CD4-positive, alpha-beta T cell treated with Interleukin-21 for 1 hour (primary cell): ENCODE measurements at places on chromosomes 4 and X.

GRCh38 chrX:140502491-140503237 is 2.2 kb downstream of the SOX3 start:
- no peak for DNase-seq

GRCh38 chr4:68378226-68378625 is 28.3 kb upstream of the YTHDC1 start:
- DNase-seq: no peak

GRCh38 chrX:46039526-46039925 is 505.7 kb downstream of the ZNF674 start:
- DNase-seq: no peak

- DNase-seq: no peak
Observed at GRCh38 chrX:68874076-68874475, 45.3 kb downstream of the EFNB1 start.

DNA sequence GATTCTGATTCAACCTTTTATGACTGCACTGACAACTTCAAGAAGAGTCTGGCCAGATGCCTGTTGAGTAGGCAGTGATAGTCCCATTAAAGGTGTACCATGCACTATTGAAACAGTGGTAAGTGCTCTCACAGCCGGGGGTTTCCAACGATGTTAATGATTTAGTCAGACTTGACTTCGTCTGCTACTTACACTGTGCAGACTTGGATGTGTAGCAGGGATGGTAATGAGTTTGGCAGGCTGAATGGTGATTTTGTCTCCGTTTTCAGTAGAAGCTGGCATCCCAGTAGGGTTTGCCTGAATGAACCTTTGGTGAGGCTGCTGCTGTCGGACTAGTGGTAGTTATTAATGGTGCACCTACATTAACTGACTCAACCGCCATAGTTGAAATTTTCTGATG is 52.0 kb upstream of the TMSB15B start:
- DNase-seq: no peak

GRCh38 chr4:659851-660250 is 14.2 kb downstream of the ATP5ME start:
- DNase-seq: no peak

- no peak for DNase-seq
Observed at GRCh38 chrX:72382202-72382595, 76.5 kb upstream of the CITED1 start.

- DNase-seq: no peak
Observed at GRCh38 chr4:84221704-84222103, 277.4 kb downstream of the NKX6-1 start.

DNA sequence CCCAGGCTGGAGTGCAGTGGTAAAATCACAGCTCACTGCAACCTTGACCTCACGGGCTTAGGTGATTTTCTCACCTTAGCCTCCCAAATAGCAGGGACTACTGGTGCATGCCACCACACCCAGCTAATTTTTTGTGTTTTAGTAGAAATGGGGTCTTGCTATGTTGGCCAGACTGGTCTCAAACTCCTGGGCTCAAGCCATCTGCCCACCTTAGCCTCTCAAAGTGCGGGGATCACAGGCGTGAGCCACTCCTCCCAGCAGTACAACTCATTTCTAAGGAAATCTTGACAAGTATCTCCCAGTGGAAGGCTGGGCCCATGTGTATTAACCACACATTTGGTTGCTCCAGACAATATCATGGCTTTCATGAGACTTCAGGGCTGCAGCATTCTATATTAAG is 20.4 kb upstream of the PDLIM5 start:
- DNase-seq: no peak

DNA sequence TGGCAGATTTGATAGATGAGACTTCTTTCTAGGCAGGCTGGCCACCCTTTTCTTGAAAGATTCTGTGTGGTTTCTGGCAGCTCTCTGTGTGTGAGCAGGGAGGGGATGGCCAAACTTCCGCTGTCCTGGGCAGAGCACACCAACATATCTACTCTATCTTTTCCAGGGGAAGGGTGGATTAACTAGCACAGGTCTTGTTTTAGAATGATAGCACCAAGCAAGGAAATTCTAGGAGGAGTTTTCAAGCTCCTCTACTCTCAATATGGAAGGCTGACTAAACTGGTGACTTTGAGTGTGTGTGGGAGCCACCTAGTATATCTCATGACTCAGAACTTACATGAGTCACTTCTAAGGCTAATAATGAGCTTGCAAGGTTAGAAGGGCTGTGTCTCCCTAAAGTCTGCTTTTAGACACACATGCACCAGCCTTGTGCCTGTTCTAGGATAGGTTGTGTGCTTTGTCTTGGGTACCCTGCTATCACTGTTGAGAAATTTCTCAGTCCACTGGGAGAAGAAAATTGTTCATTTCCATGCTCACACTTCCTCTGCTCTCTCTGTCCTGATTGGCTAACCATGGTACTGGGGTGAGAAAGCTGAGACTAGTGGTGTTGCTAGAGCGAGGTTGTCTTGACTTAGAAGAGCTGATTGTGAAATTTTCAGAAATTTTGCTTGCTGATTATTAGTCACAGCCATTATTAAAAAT is 72.9 kb downstream of the YIPF6 start:
- no peak for DNase-seq

GRCh38 chr4:136737066-136737465 is 795.2 kb downstream of the PCDH18 start:
- DNase-seq: no peak

GRCh38 chr4:47640911-47641310 is 155.8 kb downstream of the ATP10D start:
- no peak for DNase-seq

GRCh38 chrX:82219129-82219528 is 1017.2 kb downstream of the SH3BGRL start:
- no peak for DNase-seq

GRCh38 chrX:150533863-150534262 is 34.6 kb upstream of the MTM1 start:
- DNase-seq: no peak

DNA sequence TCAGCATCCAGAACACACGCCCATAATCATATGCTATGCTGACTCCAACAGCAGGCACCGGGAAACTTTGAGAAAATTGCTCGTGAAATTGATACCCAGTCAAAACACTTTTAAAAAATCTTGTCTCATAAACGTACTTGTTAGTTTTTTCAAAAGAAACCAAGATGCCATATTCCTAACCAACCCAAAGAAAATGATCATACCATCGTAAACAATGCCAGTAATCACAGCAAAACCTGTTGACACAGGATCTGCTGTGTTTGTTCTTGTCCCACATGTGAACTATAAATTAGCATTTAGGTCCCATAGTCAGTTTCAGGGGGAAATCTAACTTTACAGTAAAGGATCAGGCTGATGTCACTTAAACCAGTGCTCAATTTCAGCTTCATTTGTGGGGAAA is 23.0 kb downstream of the PRSS12 start:
- no peak for DNase-seq

GRCh38 chr4:159374749-159375530 is 272.1 kb downstream of the RAPGEF2 start:
- DNase-seq: no peak

GRCh38 chr4:132709056-132709455 is 440.0 kb upstream of the PCDH10 start:
- no peak for DNase-seq

GRCh38 chr4:130689181-130689580 is 1593.2 kb downstream of the C4orf33 start:
- no peak for DNase-seq

GRCh38 chrX:129957241-129958082 is 25.0 kb upstream of the BCORL1 start:
- peak; percentile 56 for DNase-seq
